ENCODE measurements at places on chromosomes 16 and 17. TPM values are rescaled to one million over a fixed set of nuclear protein-coding genes. Genes with fewer than 3 reads are reported as not detected.

DNA sequence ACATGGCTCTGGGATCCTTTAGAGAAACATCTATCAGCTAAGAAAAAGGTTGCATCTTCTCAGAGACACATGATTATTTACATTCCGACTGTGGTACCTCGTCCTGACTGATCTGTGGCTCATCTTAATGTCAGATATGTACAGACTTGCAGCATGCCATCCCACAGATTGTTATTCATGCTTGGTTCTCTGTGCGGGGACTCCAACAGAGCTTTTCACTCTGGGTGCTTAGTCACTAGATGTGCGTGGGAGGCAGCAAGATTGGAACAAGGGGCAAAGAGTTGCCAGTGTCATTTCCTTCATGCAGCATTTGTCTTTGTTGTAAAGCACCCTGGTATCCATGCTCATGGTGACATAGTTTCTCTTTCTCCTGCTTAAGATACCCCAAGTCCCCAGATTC is 179.1 kb upstream of the CACNG5 start:
- peak overlapping the region; percentile 81 for H3K27ac ChIP-seq
- H3K4me1 ChIP-seq: peaks cover 55% of the 10 kb centered on the region
- no peak for DNase-seq
- H3K27me3 ChIP-seq: no peaks in the 10 kb centered on the region
- peaks cover 73% of the 10 kb centered on the region for H3K36me3 ChIP-seq
- H3K4me3 ChIP-seq: peak overlapping the region; percentile 46

DNA sequence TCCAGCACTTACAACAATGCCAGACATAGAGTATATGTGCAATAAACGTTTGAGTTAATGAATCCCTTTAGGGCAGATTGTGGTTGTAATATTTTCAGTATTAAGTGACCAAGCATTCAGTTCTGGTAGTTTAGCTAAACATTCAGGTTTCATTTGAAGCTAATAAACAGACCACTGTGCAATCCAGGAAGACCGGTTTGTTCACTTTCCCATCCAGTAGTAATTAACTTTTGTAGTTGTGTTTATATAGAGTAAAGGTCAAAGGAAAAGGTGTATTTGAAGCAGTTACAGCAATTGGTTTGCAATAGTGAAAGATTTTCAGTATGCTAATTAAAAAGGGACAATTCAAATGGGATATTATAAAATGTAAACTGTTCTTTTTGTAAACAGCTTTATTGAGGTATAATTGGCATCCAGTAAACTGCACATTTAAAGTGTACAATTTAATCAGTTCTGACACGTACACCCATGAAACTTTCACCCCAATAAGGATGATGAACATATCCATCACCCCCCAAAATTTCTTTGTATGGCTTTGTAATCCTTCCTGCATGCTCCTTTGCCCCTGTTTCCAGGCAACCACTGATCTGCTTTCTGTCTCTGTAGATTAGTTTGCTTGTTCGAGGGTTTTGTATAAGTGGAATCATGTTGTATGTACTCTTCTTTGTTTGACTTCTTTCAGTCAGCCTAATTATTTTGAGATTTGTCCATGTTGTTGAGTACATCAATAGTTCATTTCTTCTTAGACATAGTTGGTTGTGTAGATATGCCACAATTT is 26.3 kb downstream of the MRTFB start:
- no peak overlapping the region for H3K4me3 ChIP-seq
- no peak for DNase-seq
- H3K27me3 ChIP-seq: no peaks in the 10 kb centered on the region
- peaks cover 2% of the 10 kb centered on the region for H3K36me3 ChIP-seq

DNA sequence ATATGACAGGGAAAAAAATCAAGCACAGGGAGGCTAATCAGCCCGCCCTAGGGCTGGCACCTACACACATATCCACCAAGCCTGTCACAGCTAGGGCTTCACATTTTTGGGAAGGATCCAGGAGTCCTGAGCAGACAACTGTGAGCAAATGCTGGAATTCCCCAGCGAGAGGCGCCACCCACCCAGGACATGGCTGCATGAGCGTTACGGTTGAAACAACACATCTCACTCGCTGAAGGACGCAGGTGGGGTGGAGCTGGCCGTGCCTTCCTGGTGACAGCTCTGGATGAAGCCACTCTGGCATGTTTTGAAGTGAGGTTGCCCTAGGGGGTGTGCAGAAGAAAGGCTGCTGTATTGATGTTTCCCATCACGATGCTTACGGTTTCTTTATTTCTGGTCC is 315.1 kb upstream of the EEF2KMT start:
- no peak overlapping the region for H3K27ac ChIP-seq
- H3K27me3 ChIP-seq: no peaks in the 10 kb centered on the region
- H3K4me1 ChIP-seq: no peaks in the 10 kb centered on the region
- no peak for DNase-seq
- no peaks in the 10 kb centered on the region for H3K36me3 ChIP-seq

DNA sequence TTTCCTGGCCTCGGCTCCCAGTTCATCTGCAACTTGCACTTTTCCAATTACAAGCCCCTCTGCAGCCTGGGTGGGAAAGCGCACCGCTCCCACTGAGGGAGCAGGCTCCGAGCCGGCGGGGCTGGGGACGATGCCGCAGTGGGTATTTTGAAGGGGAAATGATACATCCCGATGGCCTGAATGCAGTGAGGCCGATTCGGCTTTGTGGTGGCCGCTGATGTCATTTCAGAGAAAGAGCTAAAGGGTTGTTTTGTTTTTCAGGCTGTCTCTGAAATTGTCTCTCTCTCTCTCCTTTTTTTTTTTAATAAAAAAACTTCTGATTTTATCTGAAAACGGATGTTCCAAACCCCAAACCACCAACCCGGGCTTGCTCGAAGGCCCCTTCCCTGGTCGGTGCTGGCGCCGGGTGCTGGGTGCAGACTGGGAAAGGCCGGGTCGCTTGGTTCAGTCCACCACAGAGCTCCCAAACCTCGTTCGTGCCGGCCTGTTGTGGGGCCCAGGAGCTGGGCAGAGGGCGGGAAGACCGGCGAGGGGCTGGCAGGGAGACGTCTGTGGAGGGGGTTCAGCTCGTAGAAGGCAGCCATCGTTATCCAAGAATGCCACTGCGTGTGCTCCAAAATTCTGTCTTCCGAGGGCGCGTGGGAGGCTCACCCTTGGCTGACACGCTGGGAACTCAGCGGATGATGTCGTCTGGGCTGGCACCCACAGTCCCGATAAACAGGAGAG is 102.8 kb downstream of the FOXL1 start:
- DNase-seq: no peak
- H3K4me1 ChIP-seq: no peaks in the 10 kb centered on the region
- H3K36me3 ChIP-seq: peaks cover 1% of the 10 kb centered on the region
- H3K4me3 ChIP-seq: no peak overlapping the region

DNA sequence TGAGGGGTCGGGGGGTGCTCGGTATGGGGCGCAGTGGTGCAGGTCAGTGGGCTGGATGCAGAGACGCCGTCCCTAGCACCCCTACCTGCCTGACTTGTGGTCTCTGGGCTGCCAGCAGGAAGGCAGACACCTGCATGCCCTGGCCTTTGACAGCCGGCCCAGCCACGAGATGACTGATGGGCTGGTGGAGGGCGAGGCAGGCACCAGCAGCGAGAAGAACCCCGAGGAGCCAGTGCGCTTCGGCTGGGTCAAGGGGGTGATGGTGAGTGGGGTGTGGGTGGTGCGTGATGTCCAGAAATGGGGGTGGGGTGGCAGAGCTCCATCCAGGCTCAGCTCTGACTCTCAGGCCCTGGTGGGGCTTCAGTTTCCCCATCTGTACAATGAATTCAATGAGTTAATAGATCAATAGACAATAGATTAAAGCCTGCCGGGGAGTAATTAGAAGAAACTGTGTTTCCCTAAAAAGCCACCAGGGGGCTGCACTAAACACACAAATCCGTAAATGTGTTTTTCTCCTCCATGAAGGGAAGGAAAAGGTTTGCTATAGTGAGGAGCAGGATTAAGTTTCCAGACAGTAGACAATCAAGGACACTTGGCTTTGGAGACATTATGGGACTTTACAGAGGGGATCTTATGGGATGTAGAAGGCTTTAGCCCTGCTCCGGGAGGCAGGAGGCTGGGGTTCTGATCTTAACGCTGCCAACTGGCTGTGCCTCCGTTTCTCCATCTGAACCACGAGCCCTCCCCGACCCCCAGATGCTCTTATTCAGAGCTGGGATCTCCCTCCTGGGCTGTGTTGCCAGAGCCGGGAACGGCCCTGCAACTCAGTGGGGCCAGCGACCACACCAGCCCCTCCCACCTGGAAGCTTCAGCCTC is 2.2 kb downstream of the SLC12A3 start:
- H3K36me3 ChIP-seq: no peaks in the 10 kb centered on the region
- peak; percentile 24 for DNase-seq
- H3K4me3 ChIP-seq: no peak overlapping the region

DNA sequence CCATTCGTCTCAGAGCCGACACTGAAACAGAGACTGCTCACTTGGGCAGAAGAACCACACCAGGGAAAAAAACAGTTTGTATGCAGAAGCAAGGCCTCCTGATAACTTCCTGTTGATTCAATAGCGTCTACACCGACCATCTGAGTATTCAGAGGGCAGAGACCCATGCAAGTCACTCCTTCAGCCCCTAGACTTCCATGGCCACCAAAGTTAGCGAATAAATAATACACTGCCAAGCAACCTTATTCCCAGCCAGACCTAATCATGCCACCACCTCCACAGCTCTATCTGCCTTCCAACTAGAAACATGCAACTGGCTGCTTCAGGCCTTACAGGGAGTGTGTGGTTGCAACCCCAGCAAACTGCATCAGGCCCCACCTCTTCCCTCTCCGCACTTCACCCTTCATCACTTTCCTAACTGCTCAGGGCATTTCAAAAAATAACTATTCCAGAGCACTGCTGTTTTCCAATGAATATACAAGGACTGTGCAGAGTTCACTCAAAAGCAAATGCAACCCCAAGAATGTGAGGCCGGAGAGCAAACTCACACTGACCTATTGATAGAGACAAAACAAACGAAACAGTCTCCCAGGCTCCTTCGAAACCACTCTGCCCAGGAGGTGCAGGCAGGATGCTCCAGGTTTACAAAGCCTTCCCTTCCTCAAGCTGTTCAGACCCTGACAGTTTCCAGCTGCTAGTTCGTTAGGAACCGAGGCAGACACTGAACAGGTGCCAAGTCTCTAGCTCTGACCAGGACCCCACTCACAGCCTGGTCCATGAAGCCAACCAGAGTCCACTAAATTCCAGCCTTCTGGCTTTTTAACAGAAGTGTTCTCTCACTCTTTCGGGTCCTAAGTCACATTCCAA is 3.6 kb downstream of the USP7 start:
- DNase-seq: no peak
- H3K27ac ChIP-seq: peak overlapping the region; percentile 87
- peaks cover 72% of the 10 kb centered on the region for H3K4me1 ChIP-seq
- H3K36me3 ChIP-seq: peaks cover 9% of the 10 kb centered on the region
- peak overlapping the region; percentile 97 for H3K4me3 ChIP-seq

- H3K4me3 ChIP-seq: no peak overlapping the region
- H3K27me3 ChIP-seq: no peaks in the 10 kb centered on the region
- DNase-seq: no peak
- H3K36me3 ChIP-seq: no peaks in the 10 kb centered on the region
- no peaks in the 10 kb centered on the region for H3K4me1 ChIP-seq
Measured at GRCh38 chr16:81933361-81933760, 77.9 kb downstream of the SDR42E1 start.

The NPIPA1 gene
- total RNA-seq: 105 TPM

The GINS3 gene
- 25.3 TPM for total RNA-seq

The CDH3 gene
- total RNA-seq: 0.51 TPM

The SNAI3 gene
- 2.4 TPM for total RNA-seq

The TAT gene
- total RNA-seq: not detected

The KRT32 gene
- not detected for total RNA-seq

The TTYH2 gene
- total RNA-seq: 6.8 TPM

Data from activated T-helper 1 cell treated with anti-CD3 and anti-CD28 coated beads, Interleukin-12 subunit alpha, Interleukin-12 subunit beta, Interleukin-2, Interleukin-4 antibody, amounts not matched to agents 30 ng/mL and 10 ng/mL and 1 ng/mL, durations not matched to agents 14 hours and 24 hours and 36 hours (primary cell).